ENCODE measurements at places on chromosomes 6 and 20.
A peak's percentile ranks its signal among the peaks of the same experiment; 100 is the strongest.

DNA sequence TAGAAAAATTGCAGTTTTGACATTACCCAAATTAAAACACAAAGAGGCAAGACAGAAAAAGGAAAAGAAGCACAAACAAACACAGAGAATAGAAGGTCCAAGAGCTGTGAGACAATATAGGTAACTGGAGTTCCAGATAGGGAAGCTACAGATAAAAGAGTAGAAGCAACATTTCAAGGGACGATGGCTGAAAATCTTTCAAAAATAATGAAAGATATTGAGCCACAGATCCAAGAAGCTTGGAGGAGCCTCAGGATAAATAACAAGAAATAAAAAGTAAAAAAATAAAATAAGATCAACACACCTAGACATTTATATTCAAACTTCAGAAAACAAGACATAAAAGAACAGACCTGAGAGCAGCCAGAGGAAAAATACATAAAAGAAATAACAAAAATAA, 164.9 kb downstream of the FNDC1 start:
- no peak for DNase-seq

GRCh38 chr6:137530404-137530803, 36.2 kb upstream of the OLIG3 start:
- no peak for DNase-seq

DNA sequence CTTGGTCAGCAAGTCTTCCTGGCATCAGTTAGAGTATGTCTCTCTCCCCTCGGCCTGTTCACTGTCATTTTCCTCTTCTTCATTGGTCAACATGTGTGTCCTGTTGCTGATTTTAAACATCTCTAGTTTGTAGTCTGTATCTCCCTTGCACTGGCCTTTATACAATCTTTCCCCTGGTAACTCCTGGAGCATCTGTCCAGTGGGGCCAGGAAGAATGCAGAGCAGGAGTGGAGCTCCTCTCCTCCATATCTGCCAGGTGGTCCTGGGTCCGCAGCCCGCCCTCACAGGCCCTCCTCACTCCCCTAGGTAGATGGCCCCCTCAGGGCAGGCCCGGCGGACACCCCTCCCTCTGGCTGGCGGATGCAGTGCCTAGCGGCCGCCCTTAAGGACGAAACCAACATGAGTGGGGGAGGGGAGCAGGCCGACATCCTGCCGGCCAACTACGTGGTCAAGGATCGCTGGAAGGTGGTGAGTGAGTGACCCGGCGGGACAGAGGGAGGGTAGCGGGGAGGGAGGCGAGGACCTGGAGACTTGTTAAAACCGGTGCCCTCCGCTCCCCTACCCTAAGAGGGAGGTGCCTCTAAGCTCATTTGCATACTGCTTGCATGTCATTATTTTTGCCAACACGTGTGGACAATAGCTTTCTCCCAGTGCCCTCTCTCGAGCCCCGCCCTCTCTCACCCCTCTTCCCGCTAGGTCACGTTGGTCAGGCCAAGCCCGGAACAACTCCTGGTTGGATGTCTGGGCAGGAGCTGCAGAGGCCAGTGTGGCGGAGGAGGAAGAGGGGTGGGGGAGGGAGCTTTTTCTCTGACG, 3.2 kb downstream of the TTBK1 start:
- DNase-seq: no peak

- DNase-seq: no peak
Measured at GRCh38 chr20:23335521-23335920, 15.1 kb upstream of the NXT1 start.

DNA sequence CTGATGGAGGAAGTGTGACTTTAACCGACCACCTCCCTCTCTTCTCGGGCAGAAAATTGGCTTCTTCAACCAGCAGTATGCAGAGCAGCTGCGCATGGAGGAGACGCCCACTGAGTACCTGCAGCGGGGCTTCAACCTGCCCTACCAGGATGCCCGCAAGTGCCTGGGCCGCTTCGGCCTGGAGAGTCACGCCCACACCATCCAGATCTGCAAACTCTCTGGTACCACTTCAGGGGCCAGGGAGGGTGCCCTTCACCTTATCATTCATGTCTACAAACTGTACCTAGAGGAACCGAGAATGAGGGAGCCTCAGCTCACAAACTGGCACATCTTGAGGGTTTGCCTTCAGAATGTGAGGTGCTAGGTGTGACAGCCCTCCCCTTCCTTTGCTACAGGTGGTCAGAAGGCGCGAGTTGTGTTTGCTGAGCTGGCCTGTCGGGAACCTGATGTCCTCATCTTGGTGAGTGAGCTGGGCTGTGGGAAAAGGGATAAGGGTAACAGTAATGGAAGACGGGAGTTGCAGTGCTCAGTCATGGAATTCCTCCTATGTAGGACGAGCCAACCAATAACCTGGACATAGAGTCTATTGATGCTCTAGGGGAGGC, 18.6 kb downstream of the ABCF1 start:
- no peak for DNase-seq

GRCh38 chr6:53241938-53242337, 93.3 kb upstream of the GCM1 start:
- peak; percentile 93 for DNase-seq

DNA sequence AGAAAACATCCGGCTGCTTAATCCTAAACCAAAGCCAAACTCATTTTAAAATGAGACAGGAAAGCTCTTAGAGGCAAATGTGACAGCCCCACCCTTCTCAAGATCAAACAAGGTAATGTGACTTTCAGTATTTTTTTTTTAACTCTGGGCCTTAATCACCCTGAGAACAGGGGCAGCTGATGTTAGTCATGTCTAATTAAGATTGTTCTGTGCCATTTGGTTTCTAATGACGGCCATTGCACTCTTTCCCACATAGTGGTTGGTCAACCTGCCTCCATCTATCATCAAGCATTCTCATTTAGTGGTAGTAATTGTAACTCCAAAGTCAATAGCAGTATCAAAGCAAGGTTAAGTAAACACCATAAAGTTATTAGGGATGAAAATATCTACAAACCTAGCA, 191.6 kb upstream of the EXOC2 start:
- no peak for DNase-seq

DNA sequence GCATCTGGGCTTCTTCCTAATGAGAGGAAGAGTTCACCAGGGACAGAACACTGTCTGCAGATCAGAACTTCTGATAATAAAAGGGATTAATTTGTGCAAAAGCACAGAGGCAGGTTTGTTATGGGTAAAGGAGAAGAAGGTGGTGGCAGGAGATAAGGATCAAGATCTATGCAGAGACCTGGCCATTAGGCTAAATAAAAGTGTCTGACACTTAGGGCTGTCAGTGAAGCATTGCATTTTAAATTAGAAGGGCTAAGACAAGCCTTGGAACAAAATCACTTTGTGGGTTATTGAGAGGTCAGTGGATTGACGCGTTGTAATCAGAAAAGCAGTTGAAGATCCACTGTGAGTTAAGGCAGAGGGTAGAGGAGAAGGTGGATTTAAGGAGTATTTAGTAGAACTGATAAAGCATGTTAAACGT, 76.8 kb downstream of the MAP3K4 start:
- DNase-seq: no peak
